Ammon's horn (tissue), 1 donor: ENCODE measurements at places on chromosomes 6 and 20.

- DNase-seq = peak; percentile 5
Measured at GRCh38 chr20:40197691-40198090, 491.3 kb downstream of the MAFB start.

GRCh38 chr6:25548451-25548850, 103.6 kb upstream of the SCGN start:
- no peak for DNase-seq

- DNase-seq = peak; percentile 73
Measured at GRCh38 chr6:154901876-154902552, 93.1 kb upstream of the TIAM2 start.

DNA sequence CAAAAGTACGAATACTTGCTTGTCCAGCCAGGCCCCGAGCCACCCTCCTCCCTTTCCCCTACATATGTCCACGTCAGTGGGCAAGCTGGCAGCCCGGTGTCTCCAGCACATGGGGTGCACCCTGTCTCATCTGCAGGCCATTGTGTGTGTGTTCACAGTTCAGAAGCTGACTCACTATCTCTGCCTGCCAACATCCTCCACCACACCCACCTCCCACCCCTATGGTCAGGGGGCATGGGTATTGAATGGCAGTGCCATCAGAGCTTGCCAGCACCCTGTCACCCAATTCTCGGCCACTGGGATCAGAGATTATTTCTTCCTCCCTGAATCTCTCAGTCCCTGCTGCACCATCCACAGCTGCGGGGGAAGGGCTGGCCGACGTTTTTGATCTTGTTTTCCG, 195.7 kb downstream of the FARS2 start:
- DNase-seq = peak; percentile 57

DNA sequence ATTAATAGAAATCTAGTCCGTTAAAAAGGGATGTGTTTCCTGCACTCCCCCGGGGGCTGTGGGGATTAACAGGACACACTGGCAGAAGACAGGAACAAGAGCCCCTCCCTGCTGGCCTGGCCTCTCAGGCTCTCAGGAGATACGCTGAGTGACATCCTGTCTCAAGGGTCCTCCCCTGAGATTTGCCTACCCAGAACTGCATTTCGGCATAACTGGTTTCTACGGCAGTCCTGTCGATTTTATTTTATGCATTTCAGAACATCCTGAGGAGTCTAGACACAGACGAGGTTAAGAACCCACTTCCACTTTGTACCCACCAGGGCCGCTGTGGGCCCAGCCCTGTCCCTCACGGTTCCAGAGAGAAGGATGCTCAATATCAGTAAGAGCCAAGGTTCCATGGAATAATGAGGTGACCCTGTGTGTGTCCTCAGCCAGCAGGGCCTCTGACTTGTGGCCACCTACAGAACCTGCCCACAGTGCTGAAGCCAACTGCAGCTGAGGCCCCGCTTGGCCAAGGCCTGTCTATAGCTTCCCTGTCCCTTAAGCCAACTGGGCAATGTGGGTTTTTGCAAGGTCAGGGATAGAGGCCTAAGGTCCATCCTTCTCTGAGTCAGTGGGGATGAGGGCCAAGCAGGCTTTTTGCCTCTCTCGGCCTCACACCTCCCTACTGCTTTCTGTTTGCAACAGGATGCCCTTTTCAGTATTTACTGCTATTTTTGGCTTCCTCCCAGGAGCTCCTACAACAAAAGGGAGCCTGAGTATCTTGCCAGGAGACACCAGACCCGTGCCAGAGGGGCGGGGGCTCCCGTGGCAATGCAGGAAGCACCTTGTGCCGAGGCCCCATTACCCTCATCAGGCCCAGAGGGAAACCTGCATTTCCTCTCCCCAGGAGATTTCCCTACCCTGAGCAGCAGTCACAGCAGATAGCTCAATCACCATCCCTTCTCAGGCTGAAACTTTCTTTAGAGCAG, 14.7 kb downstream of the UQCC2 start:
- peak; percentile 49 for DNase-seq

DNA sequence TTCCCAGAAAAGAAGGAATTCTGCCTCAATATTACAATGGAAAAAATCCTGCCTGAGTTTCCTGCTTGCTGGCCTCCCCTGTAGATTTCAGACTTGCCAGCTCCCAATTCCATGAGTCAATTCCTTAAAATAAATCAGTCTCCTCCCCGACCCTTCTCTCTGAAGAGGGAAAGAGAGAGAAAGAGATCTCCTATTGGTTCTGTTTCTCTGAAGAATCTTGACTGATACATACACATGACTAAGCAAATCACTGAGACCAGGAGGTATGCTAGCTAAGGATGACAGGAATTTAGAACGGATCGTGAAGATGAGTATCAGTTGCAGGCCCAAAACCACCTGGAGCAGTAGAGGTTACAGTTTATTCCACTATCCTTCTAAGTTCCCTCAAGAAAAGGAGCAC, 11.3 kb upstream of the RBM24 start:
- DNase-seq = no peak

DNA sequence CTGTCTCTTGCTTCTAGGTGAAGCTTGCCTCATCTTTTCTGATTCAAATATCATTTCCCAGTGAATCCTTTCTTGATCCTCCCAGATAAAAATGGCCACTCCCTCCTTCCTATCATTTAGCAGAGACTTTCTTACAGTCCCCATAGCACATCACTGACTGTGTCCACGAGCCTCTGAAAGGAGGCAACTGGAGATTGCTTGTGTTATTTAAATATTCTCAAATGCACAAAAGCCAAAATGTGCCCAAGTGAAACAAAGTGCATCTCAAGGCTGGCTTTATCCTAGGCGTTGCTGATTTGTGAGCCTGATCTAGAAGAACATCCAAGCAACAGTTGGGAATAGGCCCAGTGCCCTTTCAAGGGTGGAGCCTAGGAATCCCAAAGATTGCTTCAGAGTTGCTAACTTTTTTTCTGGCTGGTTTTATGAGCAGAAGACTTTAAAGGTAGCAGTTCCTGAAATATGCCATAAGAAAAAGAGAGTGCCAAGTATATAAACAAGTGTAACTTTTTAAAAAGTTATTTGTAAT, 393.6 kb downstream of the CD83 start:
- no peak for DNase-seq

DNA sequence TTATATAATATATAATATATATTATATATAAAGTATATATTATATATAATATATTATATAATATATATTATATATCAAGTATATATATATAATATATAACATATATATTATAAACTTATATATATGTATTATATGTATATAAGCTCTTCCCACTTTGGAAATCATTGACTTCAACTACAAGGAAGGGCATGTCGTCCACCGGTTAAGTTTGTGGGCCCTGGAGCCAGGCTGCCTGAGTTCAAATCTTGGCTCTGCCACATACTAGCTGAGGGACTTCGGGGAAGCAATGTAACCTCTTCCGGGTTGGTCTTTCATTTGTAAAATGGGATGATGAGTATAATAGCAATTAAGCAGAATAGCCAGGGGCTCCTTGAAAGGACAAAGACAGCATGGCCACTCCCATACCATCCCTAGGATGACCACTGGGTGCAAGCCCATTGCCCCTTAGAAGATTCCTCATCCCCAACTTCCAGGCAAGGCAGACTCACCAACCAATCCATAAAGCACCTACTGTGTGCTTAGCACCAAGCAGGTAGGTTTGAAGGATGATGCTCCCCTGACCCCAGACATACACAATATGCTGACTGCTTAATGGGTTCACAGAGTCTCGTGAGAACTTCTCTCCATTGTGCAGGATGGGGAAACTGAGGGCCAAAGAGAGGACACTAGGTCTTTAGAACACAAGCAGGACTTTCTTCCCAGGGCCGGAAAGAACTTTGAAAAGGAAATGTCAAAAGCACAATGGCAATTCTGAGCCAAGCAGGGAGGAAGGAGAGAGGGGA, 163.2 kb downstream of the MRPL14 start:
- no peak for DNase-seq

GRCh38 chr20:50565383-50565782, 55.2 kb downstream of the PTPN1 start:
- DNase-seq = no peak

- DNase-seq = no peak
Measured at GRCh38 chr20:41072915-41073314, 44.3 kb downstream of the TOP1 start.

GRCh38 chr20:17471606-17472187, 59.5 kb downstream of the BFSP1 start:
- DNase-seq = no peak

DNA sequence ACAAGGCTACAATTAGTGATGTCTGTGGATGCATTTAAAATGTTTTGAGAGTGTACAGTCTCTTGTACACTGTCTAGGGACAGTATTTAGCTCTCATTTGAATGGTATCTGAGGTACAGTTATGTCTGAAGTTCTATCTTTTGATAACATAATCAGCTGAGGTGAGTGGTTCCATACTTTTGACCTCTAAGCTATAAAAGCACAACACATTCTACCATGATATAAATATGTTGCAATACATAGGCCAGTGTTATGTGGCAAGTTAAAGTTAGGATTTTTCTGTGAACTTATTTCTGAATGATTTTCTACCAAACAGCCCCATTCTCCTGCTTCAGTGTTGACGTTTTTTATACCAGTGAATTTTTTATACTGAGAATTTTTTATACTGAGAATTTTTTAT, 77.6 kb downstream of the AKAP7 start:
- DNase-seq = no peak

DNA sequence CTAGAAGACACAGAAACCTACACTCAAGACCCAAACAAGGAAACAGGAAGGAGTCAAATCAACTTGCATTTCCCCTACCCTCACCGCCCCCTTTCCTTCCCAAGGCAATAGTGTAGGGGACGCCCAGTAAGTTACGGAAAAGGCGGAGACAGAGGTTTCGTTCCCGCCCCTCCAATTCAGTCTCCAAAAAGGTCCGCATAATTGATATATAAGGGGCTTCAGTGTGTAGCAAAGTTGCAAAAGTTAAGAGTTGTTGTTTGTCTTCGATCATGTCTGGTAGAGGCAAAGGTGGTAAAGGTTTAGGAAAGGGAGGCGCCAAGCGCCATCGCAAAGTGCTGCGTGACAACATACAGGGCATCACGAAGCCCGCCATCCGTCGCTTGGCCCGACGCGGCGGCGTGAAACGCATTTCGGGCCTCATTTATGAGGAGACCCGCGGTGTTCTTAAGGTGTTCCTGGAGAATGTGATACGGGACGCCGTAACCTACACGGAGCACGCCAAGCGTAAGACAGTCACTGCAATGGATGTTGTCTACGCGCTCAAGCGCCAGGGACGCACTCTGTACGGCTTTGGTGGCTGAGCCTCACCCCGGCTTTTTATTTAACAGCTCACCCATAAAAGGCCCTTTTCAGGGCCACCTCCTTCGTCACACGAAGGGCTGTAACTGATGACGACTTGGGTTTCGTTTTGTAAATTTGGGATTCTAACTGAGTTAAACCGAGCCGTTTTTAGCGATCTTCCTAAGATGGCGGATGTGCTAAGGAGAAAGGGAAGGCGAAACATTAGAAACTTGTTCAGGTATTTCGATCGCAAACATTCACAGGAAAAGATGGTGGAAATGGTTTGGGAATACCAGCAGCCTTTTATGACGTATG, 124.6 kb upstream of the BTN3A2 start:
- DNase-seq = peak; percentile 62

GRCh38 chr6:144896871-144897270, 611.7 kb downstream of the UTRN start:
- no peak for DNase-seq

GRCh38 chr6:20409427-20409971, 7.8 kb downstream of the E2F3 start:
- no peak for DNase-seq

DNA sequence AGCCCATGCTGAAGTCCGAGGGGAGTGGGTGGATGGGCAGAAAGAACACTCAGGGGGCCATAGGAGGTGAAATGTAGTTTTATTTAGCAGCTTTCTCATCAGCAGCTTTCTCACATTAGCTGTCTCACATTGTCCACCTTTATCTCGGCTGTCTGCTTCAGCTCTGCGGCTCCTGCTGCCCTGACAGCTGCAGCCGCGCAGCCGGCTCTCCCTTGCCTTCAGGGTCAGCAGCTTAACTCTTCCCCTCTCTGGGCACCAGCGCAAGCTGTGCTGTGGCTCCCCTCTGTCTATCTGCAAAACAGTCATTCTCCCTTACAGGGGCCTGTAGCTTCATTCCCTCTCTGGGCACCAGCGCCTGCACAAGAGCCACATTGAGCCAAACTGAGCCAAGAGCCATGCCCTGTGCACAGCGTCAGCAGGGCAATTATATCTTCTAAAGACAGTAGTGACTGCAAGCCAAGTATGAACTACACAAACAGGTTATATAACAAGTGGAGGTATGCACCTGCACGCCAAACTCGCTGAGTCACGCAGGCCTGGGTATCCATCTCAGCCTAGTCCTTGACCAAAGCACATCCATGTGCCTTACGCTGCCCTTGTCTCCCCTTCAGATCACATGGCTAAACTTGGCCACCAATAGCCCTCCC, 198.8 kb downstream of the EYA2 start:
- DNase-seq = no peak

DNA sequence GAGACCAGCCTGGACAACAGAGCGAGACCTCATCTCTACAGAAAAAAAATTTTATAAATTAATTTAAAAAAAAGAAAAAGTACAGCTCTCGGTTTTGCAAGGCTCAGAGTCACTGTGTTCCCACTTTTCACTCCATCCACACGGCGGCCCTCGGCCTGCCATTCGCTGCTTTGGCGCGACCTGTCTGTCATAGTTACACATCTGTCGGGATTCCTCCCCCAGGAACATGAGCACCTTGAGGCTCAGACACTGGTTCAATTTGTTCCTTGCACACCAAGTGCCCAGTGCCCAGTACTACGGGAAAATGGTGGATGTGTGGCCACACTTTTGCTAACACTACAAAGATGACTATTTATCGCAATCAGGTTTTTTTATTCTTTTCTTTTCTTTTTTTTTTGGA, 8.4 kb downstream of the CTSZ start:
- DNase-seq = no peak

DNA sequence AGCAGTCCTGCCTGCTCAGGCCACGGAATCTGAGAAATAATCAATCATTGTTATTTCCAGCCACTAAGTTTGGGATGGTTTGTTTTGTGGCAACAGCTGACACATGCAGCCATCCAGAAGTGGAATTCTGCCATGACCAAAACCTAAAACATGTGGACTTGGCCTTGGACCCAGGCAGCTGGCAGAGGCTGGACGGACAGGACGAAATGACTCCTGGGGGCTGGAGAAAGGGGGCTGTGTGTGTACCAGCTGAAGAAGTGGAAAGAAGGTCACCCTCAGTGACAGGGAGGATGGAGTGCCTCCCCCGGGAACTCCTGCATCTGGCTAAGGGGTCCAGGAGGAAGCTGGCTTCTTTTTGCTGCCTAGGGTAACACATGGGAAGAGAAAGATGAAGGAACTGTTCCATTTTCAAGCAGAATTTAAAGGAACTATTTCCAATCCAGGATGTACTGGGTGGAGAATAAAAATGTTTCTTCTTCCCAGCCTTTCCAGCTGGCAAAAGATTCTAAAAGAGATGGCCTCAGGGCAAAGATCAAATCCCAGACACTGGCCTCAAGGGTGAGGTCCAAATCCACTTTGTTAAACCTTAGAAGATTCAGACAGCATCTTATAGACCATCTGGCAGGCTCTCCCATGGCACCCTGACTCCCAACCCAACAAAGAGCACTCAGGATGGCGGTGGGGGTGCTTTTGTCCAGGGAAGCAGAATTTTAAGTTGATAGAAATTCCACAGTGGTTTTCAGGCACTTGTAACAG, 14.3 kb downstream of the SERPINB6 start:
- no peak for DNase-seq

GRCh38 chr20:34522969-34523871, 7.0 kb downstream of the DYNLRB1 start:
- peak; percentile 70 for DNase-seq
